ENCODE measurements at places on chromosomes 1 and 21. TPM values are rescaled to one million over a fixed set of nuclear protein-coding genes. Genes with fewer than 3 reads are reported as not detected.

PRMT2 gene
- 75.9 TPM for polyA plus RNA-seq

GPR37L1 gene
- polyA plus RNA-seq = 0.13 TPM

RNU1-1 gene
- polyA plus RNA-seq = under 0.01 TPM

CASQ1 gene
- 0.09 TPM for polyA plus RNA-seq

Measured in HepG2 (cell line).